ENCODE measurements at places on chromosomes 12 and 14.

DNA sequence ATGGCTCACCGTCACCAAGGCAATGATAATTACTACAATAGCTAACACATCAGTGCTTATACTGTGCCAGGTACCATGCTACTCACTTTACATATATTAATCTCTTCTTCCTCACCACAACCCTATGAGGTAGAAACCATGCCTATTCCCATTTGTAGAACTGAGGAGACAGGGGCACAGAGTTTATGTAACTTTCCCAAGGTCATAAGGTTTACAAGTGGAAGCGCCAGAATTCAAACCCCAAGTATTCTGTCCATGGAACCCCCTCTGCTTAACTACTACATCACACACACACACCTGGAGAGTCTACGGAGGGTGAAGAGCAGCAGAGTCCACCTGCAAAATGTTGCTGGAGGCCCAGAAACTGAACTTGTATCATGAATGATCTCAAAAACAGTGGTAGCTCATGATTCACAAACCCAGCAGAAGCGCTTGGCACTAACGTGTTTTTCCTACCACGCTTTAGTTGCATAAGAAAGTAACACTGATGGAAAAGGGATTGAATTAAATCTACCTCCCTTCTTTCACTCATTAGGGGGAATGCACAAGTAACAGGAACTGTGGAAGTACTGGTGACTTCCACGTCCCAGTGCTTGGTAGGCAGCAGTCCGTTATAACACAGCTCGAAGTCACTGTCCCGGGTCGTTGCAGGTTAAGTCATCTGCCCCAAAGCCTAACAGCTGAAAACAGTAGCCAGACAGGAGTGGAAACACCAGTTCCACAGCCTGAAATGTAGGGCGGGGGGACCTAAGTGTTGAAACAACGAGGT lies 2.0 kb downstream of the ITPR2 start:
- DNase-seq = no peak

DNA sequence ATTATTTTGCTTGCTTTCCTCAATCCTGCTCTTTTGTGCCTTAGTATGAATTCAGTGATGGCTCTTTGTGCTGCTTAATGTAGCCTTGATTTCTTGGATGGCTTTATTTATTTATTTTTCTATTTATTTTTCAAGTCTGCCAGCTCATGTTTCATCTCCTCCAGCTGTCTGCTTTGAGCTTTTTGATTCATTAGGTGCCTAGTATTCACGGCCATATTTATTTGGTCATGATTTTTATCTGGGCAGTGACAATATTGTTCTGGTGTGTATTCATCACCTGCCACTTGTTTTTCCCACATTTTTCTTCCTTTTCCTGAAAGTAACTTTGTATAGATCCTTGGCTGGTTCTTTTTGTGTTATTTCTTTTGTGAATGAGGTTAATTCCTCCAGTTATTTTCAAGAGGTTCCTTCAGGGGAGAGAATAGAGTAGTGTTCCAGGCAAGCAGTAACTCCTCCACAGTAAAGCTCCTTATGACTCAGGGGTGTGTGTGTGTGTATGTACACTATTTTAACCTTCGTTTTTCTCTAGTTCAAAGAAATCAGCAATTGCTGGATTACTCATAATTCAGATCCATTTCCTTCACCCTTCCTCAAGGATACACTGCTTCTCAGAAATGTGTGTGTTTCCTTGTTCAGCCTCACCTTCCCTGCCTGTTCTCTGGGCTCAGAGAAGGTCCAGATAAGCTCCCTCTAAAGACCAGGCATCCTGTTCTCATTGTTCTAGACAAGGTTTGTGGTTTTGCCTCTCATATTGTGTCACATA lies 51.6 kb upstream of the PMCH start:
- no peak for DNase-seq

- DNase-seq = no peak
Observed at GRCh38 chr14:35347323-35348043, 55.3 kb downstream of the PSMA6 start.

DNA sequence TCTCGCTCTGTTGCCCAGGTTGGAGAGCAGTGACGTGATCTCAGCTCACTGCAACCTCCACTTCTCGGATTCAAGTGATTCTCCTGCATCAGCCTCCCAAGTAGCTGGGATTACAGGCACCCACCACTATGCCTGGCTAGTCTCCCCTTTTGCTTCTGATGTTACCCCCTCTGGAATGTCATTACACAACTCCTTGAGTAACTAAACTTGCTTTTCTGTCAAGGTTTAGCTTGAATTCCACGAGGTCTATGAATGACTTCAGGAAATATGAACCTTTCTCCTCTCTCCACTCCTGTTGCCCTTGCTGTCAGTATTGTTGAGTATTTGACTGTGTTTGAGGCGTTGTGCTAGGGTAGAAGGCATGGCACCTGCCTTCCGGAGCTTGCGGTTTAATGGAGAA lies 16.8 kb upstream of the RTRAF start:
- DNase-seq = no peak

- DNase-seq = no peak
Observed at GRCh38 chr12:56718149-56718548, 7.0 kb downstream of the NACA start.

- DNase-seq = no peak
Observed at GRCh38 chr12:10205220-10205807, 7.4 kb upstream of the GABARAPL1 start.

DNA sequence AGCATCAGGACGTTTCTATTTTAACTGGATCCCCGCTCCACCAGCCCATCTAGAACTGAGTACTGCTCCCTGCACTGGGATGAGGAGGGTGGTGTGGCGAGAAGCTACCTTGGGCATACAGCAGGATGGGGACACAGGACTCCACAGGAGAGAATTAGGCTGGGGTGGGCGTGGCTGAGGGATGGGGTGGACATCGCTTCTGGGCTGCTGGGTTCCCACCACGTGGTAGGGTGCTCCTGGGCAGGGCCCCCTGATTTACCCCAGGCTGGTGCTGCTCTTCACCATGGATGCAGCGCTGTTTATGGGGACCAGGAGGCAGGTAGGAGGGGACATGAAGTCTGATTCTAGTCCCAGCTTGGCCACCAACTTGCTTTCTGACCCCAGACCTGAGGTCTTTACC lies 41.9 kb downstream of the VDR start:
- DNase-seq = no peak

- no peak for DNase-seq
Observed at GRCh38 chr12:105292705-105293104, 37.8 kb upstream of the C12orf75 start.

- no peak for DNase-seq
Observed at GRCh38 chr14:75993567-75994041, 8.0 kb downstream of the IFT43 start.

DNA sequence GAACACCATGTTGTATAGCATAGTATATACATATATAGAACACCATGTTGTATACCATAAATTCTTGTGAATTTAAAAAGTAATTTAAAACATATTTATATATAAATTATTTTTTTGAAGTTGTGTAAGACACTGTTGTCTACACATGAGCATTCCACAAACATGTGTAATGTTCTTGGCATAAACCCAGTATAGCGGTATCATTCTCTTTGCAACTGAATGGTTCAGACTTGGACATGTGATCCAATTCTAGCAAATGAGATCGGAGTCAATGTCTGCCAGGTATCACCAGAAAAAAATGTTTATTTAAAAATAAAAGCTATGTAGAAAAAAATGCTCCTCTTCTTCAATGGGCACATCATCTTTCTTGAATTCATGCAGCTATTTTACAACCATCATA lies 33.9 kb downstream of the CEP290 start:
- DNase-seq = no peak

GRCh38 chr14:63770187-63770807 lies 42.4 kb upstream of the SGPP1 start:
- no peak for DNase-seq

- no peak for DNase-seq
Observed at GRCh38 chr12:46535376-46535775, 162.8 kb upstream of the SLC38A2 start.

DNA sequence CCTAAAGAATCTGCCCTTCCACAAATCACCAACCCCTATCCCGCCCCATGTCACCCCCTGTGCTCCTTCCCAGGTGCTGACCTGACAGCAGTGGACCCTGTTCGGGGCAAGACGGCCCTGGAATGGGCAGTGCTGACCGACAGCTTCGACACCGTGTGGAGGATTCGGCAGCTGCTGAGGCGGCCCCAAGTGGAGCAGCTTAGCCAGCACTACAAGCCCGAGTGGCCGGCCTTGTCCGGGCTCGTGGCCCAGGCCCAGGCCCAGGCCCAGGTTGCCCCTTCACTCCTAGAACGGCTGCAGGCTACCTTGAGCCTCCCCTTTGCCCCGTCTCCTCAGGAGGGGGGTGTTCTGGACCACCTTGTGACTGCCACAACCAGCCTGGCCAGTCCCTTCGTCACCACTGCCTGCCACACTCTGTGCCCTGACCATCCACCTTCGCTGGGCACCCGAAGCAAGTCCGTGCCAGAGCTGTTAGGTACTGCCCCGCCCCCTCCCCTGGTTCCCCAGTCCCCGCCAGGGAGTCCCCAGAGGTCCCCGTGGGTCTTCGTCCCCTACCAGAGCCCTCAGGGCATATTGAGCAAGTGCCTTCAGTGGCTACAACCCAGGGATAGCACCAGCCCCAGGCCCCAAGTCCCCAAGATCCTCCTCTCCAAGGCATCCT lies 2.7 kb downstream of the ANKRD33 start:
- no peak for DNase-seq

- DNase-seq = no peak
Observed at GRCh38 chr12:40216516-40217288, 8.1 kb upstream of the LRRK2 start.

DNA sequence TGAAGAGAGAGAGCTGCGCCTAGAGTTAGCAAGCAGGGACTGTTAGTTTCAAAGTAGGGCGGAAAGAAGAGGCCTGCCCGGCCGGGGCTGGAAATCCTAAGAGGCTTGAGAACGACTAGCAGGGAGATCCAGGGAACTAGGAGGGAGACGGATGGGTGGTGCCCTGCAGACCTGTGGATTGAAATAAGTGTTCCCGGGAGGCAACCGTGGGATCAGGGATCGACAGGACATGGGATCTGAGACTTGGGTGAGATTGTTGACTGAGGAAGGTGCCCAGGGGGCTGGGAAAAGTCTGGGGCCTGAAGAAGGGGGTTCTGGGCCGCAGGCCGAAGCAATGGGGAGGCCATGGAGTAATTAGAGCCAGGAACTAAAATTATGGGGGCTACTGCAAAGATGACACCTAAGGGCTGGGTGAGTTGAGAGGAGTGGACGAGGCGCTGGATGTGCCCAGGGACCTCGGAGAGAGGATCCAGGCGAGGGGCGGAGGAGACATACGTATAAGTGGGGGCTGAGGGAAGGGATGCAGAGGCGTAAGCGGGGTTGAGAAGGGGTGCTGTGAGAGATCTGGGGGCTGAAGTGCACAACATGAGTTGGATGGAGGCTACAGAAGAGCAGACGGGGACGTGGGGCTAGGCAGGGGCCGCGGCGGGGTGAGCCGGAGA lies 635 bp downstream of the LTA4H start:
- DNase-seq = no peak

GRCh38 chr14:36426836-36427235 lies 93.2 kb downstream of the NKX2-1 start:
- DNase-seq = peak; percentile 63

DNA sequence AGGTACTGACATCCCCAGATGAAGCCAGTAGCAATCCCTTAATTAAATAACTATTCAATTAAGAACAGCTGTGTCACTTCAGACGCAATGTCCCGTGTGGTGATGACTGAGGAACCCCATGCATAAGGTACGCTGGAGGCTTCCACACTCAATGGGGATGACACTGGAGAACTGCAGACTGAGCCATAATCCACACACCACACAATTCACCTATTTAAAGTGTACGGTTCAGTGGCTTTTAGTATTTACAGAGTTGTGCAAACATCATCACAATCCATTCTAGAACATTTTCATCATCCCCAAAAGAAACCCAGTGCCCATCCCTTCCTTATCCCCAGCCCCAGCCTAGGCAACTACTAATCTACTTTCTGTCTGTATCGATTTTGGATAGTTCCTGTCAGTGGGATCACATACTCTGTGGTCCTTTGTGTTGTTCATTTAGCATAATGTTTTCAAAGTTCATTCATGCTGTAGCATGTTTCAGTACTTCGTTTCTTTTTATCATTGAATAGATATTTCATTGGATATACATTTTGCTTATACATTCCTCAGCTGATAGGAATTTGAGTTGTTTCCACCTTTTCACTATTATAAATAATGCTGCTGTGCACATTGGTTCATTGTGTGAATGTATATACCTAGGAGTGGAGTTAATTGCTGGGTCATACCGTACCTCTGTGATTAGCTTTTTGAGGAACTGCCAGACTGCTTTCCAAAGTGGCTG lies 61.1 kb downstream of the NINJ2 start:
- no peak for DNase-seq

- DNase-seq = no peak
Observed at GRCh38 chr12:177336-177979, 36.5 kb downstream of the SLC6A12 start.

DNA sequence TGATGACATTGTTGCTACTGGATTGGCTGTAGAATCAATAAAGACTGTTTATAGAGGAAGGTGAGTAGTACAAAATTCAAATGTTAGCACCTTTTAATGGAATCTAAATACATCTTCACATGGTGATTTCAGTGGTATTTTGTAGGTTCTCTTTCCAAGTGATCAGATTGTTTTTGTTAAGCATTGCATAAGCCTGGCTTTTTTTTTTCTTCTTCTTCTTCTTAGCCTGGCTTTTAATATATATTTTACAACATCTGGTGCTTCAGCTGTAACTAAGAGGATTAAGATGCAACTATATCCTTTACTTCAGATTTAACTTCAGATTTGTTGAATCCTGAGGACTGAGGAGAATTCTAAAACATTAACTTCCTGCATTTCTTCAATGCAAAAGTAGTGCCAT lies 57.3 kb upstream of the ATF1 start:
- no peak for DNase-seq

DNA sequence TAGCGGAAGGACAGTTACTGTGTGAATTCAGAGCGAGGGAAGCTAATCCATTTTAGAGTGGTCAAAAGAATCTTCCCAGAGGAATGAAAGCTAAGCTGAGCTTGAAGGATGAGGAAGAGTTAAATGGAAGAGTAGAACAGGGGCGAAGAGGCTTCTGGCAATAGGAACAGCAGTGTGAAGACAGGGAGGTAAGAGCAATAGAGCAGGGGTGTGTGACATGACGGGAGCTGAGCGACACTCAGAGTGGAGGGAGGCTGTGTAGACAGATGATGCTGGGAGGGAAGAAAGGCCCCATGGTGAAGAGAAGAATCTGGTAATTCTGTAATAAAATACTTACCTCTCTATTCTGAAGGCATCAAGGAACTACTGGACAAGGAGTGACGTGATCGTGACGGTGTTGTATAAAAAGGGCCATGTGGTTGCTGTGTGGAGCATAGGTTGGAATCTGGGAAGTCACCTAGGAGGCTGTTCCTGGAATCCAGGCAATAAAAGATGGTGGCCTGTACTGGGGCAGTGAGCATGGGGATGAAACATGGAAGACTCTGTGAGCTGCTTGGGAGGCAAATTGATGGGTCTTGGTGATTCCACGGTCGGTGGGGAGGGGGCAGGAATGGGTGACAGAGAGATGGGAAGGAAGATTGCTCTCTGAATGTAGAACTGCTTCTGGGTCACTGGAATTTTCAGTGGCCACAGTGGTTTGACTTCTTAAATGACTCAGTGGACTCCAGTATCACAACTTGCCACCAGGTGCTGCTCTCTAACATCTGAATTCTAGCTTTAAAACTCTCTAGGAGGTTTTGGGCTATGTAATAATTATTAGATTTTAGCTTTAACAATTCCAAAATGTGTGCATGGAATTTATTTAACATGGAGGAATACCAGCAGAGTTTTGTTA lies 164.1 kb downstream of the ATP23 start:
- DNase-seq = no peak

All from NCI-H1092 (cell line).